ENCODE measurements at places on chromosomes 5 and 9.
A peak's percentile ranks its signal among the peaks of the same experiment; 100 is the strongest.

- DNase-seq = no peak
These were observed 20.7 kb upstream of the EGFLAM start for GRCh38 chr5:38237681-38238080.

GRCh38 chr5:41892031-41892430 is 12.1 kb upstream of the RIMOC1 start:
- DNase-seq = no peak

GRCh38 chr9:96782235-96782634 is 4.3 kb upstream of the ZNF510 start:
- no peak for DNase-seq

DNA sequence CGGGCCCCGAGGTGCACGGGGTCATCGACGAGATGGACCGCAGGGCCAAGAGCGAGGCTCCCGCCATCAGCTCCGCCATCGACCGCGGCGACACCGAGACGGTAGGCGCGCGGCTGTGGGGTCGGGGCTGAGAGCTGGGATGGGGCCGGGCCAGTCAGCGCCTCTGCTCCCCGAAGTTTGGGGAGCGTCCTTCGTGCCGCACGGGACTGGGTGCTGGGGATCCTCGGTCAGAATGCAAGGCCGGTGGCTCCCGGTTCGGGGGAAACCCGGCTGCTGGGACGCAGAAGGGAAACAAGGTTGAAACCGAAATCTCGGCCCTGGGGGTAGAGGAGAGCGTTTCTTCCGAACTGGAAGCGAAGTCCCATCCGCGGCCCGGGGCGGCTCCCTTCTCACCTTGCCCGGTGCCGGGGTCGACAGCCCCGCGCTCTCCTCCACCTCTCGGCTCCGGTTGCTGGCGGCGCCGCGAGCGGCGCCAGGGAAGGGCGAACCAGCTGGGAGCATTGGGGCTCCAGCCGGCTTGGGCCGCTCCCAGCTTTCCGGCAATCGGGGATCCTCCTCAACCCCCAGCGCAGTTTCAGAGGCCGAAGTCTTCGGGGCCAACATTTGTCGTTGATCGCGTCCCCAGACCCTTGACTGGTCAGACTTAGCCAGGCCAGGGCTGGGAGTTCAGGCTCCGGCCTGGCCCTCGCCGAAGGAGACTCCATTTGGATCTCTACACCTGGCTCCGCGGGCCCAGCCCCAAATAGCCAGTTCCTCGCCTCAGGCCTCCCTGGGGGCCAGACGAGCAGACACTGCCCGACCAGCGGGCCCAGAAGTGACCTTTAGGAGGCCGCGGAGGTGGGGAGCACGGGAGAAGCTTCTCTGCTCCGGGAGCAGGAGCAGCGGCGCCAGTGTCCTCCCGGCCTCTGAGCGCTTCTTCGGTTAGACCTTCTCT is 1.1 kb downstream of the LHX2 start:
- no peak for DNase-seq

DNA sequence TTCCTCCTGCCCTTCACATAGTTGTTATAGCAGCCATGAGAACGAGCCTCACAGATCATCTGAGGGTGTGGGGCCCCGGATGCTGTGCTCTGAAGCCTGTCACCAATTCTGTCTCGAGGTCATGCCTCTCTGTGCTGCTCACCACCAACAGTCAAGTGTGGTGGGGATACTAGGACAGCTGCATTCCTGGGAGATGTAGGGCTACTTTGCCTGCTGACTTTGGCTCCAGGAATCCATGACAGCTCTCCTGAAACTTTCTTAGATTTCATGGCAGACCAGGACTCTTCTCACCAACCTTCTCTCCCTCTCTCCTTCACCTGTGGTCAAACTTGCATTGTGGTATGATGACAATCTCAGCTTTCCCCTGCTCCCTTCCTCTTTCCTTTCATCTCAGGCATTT is 395.9 kb downstream of the PSAT1 start:
- no peak for DNase-seq

DNA sequence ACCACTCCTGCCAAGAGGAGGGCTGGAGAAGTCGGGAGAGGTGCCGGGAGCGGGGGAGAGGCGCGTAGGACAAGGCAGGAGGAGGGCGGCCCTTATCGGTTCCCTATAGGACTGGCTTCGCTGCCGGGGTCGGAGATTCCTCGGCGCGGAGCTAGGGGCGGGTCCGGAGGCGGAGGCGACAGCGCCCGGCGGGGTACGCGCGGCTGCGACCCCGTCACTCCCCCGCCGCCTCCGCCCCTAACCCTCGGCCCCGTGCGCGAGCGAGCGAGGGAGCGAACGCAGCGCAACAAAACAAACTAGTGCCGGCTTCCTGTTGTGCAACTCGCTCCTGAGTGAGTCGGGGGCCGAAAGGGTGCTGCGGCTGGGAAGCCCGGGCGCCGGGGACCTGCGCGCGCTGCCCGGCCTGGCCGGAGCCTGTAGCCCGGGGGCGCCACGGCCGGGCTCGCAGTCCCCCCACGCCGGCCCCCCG is 2.0 kb downstream of the GLIS3 start:
- peak; percentile 19 for DNase-seq

- DNase-seq = no peak
These were observed 144.8 kb downstream of the NR3C1 start for GRCh38 chr5:143258559-143259253.

DNA sequence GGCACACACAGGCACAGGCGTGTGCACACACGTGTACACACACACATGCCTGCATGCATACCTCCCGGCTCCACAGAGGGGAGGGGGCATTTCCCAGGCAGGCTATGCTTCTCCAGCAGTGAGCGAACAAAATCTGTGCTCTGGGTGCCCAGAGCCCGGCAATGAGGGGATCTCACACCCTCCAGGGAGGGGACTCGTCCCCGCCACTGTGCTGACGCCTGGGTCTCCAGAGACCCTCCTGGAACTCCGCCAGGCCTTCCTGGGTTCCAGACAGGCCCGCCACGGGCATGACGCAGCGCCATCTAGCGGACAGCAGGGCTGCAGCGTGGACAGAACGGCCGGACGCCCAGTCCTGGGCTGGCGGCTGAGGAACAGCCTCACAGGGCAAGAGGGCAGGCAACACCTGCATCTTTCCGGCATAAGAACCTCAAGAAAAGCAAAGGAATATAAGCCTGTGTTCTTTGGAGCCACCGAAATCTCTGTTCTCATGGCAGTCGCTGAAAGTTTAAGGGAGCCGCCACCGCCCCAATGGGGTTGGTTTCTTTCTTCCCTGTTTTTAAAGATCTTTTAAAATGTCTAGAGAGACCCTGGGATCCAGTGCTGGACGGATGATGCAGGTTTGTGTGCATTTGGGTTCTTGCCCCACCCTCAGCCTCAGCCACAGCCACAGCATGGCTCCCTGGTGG is 135.6 kb upstream of the PPP1R26 start:
- DNase-seq = no peak

GRCh38 chr5:116905885-116906284 is 331.3 kb upstream of the SEMA6A start:
- no peak for DNase-seq

GRCh38 chr5:42547141-42547540 is 123.9 kb downstream of the GHR start:
- no peak for DNase-seq

- no peak for DNase-seq
These were observed 40.5 kb upstream of the RPL26L1 start for GRCh38 chr5:172918421-172919371.

- DNase-seq = no peak
These were observed 382.7 kb upstream of the MEF2C start for GRCh38 chr5:89265511-89266179.

DNA sequence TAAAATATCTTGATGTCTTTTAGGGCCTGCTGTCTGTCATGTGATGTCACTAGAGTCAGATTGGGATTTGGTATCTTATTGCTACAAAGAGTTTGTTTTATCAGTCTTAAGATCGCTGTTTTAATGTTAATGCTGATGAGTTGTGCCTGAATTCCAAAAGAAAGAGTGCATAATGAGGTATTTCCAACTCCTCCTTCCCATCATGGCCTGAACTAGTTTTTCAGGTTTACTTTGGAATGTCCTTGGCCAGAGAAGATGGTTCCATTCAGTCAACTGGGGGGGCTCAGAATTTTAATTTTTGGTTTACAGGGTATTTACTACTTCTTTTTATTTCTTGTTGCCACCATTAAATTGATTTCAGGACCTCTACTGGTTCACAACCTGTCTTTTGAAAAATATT is 74.3 kb upstream of the MARCHF11 start:
- DNase-seq = no peak

DNA sequence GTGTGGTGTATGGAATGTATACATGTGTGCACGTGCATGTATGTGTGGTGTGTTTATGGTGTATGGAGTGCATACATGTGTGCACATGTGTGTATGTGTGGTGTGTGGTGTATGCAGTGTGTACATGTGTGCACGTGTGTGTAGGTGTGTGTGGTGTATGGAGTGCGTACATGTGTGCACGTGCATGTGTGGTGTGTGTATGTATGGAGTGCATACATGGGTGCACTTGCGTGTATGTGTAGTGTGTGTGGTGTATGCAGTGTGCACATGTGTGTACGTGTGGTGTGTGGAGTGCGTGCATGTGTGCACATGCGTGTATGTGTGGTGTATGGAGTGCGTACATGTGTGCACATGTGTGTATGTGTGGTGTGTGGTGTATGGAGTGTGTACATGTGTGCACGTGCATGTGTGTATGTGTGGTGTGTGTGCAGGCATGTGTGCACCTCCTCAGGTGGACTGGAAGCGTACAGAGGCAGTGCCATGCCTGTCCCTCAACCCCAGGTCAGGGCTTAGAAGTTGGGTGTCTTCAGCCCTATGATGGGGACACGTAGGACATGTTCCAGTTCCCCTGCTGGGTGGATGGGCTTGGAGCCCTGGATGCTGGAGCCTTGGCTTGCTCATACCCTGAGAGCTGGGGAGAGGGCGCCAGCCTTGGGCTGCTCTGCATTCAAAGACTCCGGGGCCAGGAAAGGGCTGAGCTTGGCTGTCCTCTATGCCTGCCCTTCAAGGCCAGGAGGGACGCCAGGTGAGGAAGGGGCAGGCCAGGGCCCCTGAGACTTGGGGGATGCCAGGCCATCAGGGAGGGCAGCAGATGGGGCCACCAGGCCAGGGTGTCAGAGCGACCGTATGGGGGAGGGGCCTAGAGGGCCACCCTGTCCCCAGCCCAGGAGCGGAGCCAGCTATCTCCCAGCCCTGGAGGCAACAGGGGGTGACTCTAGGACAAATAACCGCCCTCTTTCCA is 12.2 kb downstream of the MYMK start:
- DNase-seq = no peak

DNA sequence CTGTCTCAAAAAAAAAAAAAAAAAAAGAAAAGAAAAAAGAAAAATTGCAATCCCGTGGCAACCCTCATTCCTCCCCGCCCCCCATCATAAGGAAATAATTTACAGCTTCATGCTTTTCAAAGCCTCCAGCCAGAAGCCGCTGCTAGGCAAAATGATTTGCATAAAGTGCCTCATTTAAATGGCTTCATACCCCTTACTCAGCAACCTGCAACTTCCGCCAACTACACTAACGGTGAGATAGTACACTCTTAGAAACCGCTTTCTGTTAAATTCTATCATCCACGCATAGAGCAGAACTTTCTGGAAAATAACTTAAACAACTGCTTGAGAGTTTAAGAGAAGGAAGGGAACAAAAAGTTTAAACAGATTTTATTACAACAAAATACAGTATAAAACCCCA is 17.8 kb downstream of the SERINC5 start:
- DNase-seq = no peak

DNA sequence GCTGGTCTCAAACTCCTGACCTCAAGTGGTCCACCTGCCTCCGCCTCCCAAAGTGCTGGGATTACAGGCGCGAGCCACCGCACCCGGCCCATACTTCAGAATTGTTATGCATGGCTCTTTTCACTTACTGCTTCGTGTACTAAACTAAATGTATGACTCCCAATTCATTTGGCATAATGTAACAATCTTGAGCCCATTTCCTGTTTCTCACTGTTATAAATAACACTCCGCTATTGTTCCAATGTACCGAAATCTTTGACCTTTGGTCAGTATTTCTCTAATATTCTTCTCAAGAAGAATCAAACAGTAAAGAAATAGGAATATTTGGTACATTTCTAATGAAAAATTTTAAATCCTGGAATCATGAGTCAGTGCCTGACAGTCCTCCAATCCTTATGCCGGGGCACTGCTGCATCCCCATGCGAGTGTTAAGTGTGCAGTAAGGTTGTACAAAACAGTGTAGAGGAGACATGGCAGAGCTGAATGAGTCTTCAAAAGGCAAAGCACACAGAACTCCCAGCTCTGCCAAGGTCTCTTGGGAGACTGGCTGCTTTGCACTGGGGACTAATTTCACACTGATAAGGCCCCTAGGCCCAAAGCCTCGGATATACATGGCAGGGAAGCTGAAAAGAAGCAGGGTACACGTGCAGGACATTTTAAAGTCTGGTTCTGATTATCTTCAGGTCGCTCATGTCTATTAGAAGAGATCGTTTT is 58.4 kb downstream of the HABP4 start:
- no peak for DNase-seq

GRCh38 chr5:3195994-3196393 is 399.6 kb upstream of the IRX1 start:
- DNase-seq = no peak

DNA sequence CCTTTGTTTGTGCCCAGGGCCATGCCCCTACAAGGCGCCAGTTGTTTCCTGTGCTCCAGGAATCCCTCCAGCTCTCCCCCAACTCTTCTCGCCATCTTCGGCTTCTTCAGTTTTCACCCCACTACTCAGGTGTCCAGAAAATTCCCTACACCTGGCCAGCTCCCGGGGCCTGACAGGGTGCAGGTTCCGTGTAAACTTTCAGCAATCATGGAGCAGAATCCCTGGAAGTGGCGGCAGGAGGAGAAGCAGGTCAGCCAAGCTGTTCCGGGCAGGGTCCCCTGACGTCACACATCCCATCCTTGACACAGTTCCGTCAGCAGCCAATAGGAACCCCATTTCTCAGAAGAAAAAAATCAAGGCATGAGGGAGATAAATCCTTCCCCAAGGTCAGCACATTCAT is 12.2 kb upstream of the ADGRD2 start:
- DNase-seq = no peak

- DNase-seq = no peak
These were observed 81.0 kb upstream of the MAST4 start for GRCh38 chr5:66515209-66515608.

Measured in stimulated activated CD4-positive, alpha-beta T cell treated with anti-CD3 and anti-CD28 coated beads, TNF-alpha, amount 100 ng/mL, for 1 hour (primary cell).